ENCODE measurements at places on chromosomes 6 and 20.

- DNase-seq = no peak
Measured at GRCh38 chr6:22238861-22239260, 58.0 kb downstream of the PRL start.

- DNase-seq = no peak
Measured at GRCh38 chr6:11163932-11164331, 52.4 kb upstream of the ERVFRD-1 start.

DNA sequence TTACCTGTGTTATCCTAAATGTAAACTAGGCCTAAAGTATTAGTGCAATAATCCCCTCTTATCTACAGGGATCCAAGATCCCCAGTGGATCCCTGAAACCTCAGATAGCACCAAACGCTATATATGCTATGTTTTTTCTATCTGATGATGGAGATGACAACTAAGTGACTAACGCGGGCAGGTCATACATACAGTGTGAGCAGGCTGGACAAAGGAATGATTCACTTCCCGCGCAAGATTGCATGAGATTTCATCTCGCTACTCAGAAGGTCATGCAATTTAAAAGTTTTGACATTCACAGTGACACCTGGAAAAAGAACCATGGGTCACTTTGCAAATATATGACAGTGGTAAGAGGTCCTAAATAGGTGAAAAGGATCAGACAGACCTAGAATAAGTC is 875.9 kb downstream of the HACE1 start:
- DNase-seq = no peak

- no peak for DNase-seq
Measured at GRCh38 chr6:37511910-37512399, 12.3 kb upstream of the CCDC167 start.

GRCh38 chr20:53154540-53154939 is 182.4 kb downstream of the TSHZ2 start:
- DNase-seq = no peak

GRCh38 chr6:73679009-73679408 is 17.0 kb upstream of the CD109 start:
- DNase-seq = no peak

GRCh38 chr20:57612436-57612835 is 7.8 kb downstream of the ZBP1 start:
- no peak for DNase-seq

- no peak for DNase-seq
Measured at GRCh38 chr6:116461932-116462885, 1.0 kb downstream of the CALHM6 start.

GRCh38 chr20:36179170-36179945 is 24.8 kb downstream of the EPB41L1 start:
- DNase-seq = peak; percentile 38
